Astrocyte of the spinal cord (primary cell): ENCODE measurements at places on chromosomes 4 and X.

DNA sequence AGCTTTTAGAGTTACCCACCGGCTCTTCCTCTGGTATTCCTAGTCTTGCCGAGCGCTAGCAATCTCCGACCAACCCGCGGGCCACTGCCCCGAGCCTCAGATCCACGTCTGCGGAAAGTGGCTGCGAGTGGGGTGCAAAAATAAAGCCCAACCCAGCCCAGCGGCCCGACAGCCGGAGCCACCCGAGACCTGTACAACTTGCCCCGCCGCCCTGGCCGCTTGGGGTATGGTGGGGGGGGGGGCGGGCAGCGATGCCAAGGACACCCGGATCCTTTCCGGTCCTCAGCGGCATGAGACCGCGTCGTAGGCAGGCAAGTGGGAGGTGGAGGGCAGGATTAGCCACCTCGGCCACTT lies 1.6 kb downstream of the SLITRK4 start:
- no peak for DNase-seq

DNA sequence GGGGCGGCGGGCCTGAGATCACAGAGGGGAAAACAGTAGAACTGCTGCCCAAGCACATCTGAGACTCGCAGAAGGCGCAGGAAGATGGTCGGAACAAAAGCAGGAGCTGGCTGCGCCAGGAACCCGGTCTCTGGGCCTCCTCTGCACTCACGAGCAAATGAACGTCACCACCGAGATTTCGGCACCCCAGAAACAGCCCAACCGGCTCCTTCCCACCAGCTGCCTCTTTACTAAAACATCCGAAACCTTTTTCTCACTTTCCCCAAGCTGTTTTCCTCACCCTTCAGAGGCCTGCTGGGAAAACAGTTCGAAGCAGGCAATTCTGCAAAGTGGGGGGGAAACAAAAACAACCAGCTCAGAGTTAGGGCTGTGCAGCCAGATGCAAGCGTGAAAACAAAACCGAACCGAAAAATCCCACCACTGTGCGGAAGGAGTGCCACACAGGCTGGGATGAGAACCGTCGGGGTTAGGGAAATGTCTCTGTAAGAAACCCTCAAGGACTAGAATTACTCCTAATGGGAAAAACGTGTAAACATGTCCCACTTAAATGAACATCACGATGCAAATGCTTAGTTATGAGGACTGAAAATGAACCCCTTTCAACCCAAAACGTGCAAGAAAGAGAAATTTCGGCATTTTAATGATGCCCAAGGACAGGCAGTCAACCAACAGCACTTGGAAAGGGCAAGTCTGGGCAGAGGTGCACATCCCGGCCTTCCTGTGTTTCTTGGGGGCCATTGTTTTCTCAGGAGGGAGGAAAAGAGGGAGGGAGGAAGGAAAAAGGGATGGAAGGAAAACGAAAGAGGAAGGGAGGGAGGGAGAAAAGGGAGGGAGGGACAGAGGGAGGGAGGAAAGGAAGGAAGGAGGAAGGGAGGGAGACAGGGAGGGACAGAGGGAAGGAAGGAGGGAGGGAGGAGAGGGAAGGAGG lies 15.8 kb downstream of the DHRSX start:
- peak; percentile 73 for DNase-seq

- no peak for DNase-seq
Measured at GRCh38 chr4:8189551-8190466, 9.3 kb upstream of the SH3TC1 start.

GRCh38 chr4:126939401-126939800 lies 693.4 kb upstream of the INTU start:
- peak; percentile 67 for DNase-seq

- peak; percentile 45 for DNase-seq
Measured at GRCh38 chr4:47612116-47613023, 127.3 kb downstream of the ATP10D start.

DNA sequence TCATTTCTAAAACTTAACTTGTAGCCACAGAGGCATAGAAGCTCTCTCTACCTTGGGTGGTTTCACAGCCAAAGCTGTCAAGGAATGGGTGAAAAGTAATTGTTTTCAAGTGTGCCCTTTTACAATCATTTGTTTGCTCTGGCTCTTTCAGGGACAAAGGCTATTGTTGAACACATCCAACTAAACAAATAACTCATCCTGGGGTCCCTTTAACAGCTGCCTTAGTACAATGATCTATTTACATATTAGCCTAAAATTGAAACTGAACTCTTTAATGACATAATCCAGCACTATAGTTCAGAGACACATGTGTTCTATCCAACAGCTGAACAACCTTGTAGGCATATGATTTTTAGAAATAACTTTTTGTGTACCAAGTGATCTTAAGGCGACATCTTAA lies 3.7 kb downstream of the HHIP start:
- DNase-seq, result peak; percentile 27

GRCh38 chr4:184357772-184358171 lies 116.6 kb downstream of the IRF2 start:
- no peak for DNase-seq

- no peak for DNase-seq
Measured at GRCh38 chr4:70059149-70059548, 8.9 kb downstream of the HTN1 start.
